ENCODE measurements at places on chromosomes 6 and 20.

GRCh38 chr20:51259455-51259854, 236.5 kb upstream of the KCNG1 start:
- DNase-seq = no peak

DNA sequence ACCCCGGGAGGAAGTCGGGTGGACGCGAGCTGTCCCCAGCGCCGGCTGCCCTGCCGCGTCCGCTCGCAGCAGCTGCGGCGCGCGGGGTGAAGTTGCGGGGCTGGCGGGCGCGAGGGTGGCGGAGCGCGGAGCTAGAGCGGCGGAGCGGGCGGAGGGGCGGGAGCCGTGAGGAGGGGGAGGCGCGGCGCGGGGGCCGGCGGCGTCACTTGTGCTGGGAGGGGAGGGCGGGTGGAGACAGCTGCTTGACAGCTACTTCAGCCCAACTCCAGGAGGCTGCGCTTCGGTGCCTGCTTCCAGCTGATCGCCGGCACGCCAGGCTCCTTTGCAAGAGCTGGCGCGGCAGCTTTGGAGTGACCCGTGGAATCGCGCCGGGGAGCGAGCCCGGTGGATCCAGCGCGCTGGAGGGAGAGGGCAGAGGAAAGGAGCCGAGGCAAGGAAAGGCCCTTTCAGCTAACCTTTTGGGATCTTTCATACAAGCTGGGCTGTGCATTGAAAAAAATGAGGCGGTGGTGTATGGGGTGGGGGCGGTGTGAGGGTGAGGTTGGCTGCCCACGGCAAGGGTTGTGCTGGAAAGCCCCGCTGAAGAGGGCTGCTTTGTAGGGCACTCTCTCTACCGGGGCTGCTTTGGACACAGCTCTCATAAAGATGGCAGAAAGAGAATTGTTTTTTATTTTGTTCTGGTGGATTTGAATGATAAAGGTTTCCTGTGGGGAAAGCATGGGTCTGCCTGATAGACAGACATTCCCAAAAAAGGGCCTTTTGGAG, 24.6 kb downstream of the RIPOR2 start:
- peak; percentile 27 for DNase-seq

GRCh38 chr6:109471105-109471810, 11.8 kb downstream of the ZBTB24 start:
- no peak for DNase-seq

GRCh38 chr20:23145281-23145700, 59.2 kb upstream of the CD93 start:
- DNase-seq = peak; percentile 89

GRCh38 chr6:37919417-37920157, 100.1 kb downstream of the ZFAND3 start:
- peak; percentile 69 for DNase-seq

DNA sequence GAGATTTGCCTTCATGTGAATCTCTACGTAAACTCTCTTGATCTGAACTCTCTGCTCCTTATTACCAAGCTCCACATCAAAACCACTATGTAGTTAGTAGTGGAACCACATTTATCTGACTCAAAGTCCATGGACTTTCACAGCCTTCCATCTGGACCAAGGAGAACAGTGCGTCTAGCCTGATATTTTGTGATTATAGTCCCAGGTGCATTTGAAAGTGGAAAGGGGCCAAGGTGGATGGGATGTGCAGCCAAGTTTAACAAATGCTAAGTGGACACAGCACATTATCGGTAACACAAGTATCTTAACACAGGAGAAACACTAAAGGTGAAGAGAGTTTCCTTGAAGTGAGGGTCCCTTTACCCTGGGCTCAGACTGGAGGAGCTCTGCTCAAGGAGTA, 281.2 kb upstream of the SGK1 start:
- DNase-seq = no peak

GRCh38 chr6:45966340-45966739, 49.3 kb downstream of the CLIC5 start:
- DNase-seq = no peak

- DNase-seq = peak; percentile 36
These were observed 147.4 kb upstream of the BEND6 start for GRCh38 chr6:56807326-56807988.

GRCh38 chr6:157955675-157956074, 26.0 kb upstream of the SYNJ2 start:
- no peak for DNase-seq

DNA sequence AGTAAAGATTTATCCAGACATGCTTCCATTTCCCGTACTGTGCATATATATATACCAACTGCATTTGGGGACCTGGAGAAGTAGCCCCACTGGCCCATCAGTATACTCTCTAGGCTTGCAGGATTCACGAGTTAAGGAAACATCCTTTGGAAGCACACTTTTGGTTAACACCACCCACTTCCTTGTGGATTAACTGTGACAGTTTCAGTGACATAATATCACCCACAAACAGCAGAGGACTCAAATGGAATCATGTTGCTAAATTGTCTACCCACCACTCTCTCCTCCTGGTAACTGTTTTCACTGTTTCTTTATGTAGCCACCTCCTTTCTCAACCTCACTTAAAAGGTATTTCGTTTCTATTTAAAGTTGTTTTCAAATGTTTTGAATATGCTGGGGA, 55.0 kb downstream of the PROKR2 start:
- no peak for DNase-seq
